Smooth muscle cell of the pulmonary artery (primary cell): ENCODE measurements at places on chromosomes 5 and 9. TPM values are rescaled to one million over a fixed set of nuclear protein-coding genes. Genes with fewer than 3 reads are reported as not detected.

Gene PCDHA2
- 0.03 and 0.07 TPM in 2 replicates for total RNA-seq

Gene ANKRD34B
- not detected in 2 replicates for total RNA-seq

Gene CYSRT1
- total RNA-seq: 0.33 and 0.66 TPM in 2 replicates

Gene PAX5
- total RNA-seq: not detected in 2 replicates

Gene MYMK
- not detected in 2 replicates for total RNA-seq

Gene IGIP
- 24.0 and 32.8 TPM in 2 replicates for total RNA-seq

Gene VCAN
- 2,405 and 2,757 TPM in 2 replicates for total RNA-seq

Gene ANKRD20A1
- total RNA-seq: not detected in 2 replicates

Gene FBXL7
- 6.3 and 7.3 TPM in 2 replicates for total RNA-seq

Gene ADGRV1
- 0.26 and 0.50 TPM in 2 replicates for total RNA-seq
